ENCODE measurements at places on chromosomes 5 and 9.

- H3K4me1 ChIP-seq, result no peaks in the 10 kb centered on the region
- no peak overlapping the region for H3K4me3 ChIP-seq
- H3K36me3 ChIP-seq, result no peaks in the 10 kb centered on the region
- no peak overlapping the region for H3K27ac ChIP-seq
- H3K27me3 ChIP-seq, result no peaks in the 10 kb centered on the region
These were observed 34.8 kb downstream of the HTR4 start for GRCh38 chr5:148619484-148619883.

DNA sequence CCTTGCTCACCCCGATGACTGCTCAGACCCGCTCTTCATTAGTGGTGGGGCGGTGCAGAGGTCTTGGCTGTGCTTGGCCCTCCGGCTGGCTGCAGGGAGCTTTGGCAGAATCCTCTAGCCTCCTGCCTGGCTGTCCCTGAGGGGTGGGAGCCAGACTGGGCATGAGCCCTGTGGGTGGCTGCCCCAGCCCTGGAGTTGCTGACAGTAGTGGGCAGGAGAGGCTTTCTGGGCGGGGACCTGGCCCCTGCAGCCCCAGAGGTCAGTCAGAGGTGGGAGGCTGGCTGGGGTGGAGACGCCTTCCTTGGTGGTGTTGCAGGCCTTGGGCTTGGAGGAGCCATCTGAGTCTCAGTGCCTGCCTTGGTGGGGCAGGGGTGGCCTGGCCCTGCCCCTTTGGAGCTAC, 146.0 kb downstream of the RXRA start:
- no peak overlapping the region for H3K4me3 ChIP-seq
- H3K27me3 ChIP-seq, result no peaks in the 10 kb centered on the region
- H3K27ac ChIP-seq, result no peak overlapping the region
- no peaks in the 10 kb centered on the region for H3K36me3 ChIP-seq

DNA sequence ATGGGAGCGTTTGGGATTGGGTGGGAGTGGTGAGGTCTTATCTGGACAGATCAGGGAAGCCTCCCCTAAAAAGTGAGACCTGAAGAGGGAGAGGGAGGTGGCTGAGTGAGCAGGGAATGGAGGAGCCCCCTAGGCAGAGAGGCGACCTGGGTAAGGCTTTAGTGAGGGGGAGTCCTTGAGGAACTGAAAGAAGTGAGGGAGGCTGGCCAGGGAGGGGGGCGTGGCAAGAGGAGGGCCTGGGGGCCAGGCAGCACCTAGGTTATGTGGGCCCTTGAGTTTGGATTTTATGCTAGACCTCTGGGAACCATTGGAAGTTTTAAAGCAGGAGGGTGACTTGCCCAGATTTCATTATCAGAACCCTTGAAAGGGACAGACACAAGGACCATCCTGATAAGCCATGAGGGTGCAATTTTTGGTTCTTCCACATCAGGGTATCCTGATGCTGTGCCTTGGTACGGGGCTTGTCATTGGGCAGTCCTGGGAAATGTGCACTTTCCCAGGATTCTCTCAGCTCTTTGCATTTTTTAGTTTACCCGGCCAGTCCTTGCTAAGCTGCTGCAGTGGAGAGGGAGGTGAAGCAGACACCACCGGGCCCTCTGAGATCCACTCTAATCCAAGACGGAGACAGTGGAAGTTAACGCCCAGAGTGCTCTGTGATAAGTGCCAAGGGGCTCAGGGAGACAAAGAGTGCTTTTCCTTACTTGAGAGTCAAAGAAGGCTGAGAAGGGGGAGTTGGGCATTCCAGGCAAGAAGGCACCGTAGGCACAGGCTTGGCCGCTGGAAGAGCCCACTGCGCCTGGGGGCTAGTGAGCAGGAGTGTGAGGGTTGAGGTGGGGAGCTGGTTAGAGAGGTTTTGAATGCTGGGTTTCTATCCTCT, 16.1 kb downstream of the GSN start:
- peaks cover 10% of the 10 kb centered on the region for H3K4me1 ChIP-seq
- peaks cover 59% of the 10 kb centered on the region for H3K27me3 ChIP-seq
- DNase-seq, result no peak
- no peaks in the 10 kb centered on the region for H3K36me3 ChIP-seq
- H3K4me3 ChIP-seq, result no peak overlapping the region

GRCh38 chr9:21965401-21965951, 28.7 kb downstream of the CDKN2A start:
- peaks cover 62% of the 10 kb centered on the region for H3K27me3 ChIP-seq
- no peaks in the 10 kb centered on the region for H3K36me3 ChIP-seq
- no peak overlapping the region for H3K27ac ChIP-seq
- no peak overlapping the region for H3K4me3 ChIP-seq

DNA sequence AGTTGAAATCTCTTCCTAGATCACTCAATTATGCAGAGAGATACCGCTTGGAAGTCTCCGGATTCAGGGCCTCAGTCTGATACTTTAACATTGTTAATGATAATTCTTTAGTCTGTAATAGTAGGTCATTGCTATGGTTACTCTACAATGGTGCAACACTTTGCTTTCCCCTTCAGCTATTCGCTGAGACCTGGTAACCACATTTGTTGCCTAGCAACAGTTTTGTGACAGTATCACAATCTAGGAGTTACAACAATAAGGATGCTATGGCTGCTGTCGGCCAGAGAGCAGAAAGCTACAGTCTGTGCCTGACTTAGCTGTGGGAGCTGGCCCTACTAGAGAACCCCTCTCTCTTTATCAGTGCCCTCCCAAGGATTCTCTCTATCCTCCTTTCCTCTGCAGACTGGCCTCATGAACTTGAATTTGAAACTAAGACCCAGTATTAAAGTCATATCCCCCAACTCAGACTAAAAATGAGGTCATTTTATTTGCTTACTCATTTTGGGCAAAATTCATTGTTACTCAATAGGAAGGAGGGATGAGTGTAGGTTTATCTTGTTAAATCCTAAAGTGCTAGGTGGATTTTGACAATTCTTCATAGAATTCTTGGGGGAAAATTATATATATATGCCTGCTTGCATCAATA, 39.3 kb downstream of the NR2F1 start:
- H3K36me3 ChIP-seq, result no peaks in the 10 kb centered on the region
- H3K4me3 ChIP-seq, result no peak overlapping the region
- H3K27ac ChIP-seq, result no peak overlapping the region
- no peak for DNase-seq
- H3K4me1 ChIP-seq, result 0 out of 2 replicates have a peak, but pooled peaks cover 3% of the 10 kb centered on the region

- H3K4me3 ChIP-seq, result no peak overlapping the region
- no peaks in the 10 kb centered on the region for H3K4me1 ChIP-seq
- H3K36me3 ChIP-seq, result no peaks in the 10 kb centered on the region
- H3K27me3 ChIP-seq, result no peaks in the 10 kb centered on the region
- DNase-seq, result no peak
These were observed 77.9 kb downstream of the CTSL start for GRCh38 chr9:87803623-87804345.

GRCh38 chr5:106241409-106241808, 1429.3 kb downstream of the EFNA5 start:
- no peaks in the 10 kb centered on the region for H3K27me3 ChIP-seq
- H3K4me1 ChIP-seq, result no peaks in the 10 kb centered on the region
- H3K36me3 ChIP-seq, result no peaks in the 10 kb centered on the region
- H3K27ac ChIP-seq, result no peak overlapping the region

DNA sequence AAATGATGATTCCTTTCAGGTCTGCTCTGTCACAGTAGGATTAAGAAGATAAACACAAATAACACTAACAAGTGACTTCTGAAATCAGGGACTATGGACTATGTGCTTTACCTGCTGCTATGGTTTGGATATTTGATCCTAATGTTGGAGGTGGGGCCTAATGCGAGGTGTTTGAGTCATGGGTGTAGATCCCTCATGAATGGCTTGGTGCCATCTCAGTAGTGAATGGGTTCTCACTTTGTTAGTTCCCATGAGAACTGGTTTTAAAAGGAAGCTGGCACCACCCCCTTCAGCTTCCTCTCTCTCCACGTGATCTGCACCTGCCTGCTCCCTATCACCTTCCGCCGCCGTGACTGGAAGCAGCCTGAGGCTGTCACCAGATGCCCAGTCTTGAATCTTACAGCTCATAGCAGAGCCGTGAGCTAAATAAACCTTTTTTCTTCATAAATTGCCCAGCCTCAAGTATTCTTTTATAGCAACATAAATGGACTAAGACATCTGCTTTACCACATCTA, 3.3 kb downstream of the PPIC start:
- DNase-seq, result no peak
- no peaks in the 10 kb centered on the region for H3K27me3 ChIP-seq
- peaks cover 3% of the 10 kb centered on the region for H3K4me1 ChIP-seq
- H3K27ac ChIP-seq, result no peak overlapping the region
- H3K36me3 ChIP-seq, result no peaks in the 10 kb centered on the region
- no peak overlapping the region for H3K4me3 ChIP-seq

- no peaks in the 10 kb centered on the region for H3K27me3 ChIP-seq
- peaks cover 6% of the 10 kb centered on the region for H3K4me1 ChIP-seq
- no peak for DNase-seq
- no peak overlapping the region for H3K27ac ChIP-seq
These were observed 35.8 kb downstream of the PIK3R1 start for GRCh38 chr5:68251386-68251785.

DNA sequence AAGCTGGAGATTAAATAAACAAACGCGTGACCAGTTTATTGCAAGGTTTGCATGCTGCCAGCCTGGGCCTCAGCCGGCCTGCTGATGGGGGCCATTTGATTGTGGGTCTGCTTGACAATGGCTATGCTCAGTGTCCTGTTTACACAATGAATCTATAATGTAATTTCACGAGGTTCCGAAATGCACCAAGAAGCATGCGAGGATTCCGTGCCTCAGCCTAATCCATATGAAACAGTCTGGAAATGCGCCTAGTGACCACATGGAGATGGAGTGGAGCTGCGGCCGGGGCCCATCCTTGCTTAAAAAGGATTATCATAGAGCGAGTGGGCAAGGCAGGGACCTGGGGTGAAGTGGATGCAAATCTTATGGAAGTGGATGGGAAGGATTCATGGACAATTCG, 382.4 kb downstream of the CDK5RAP2 start:
- no peak overlapping the region for H3K27ac ChIP-seq
- no peak overlapping the region for H3K4me3 ChIP-seq
- H3K36me3 ChIP-seq, result no peaks in the 10 kb centered on the region
- H3K4me1 ChIP-seq, result no peaks in the 10 kb centered on the region

DNA sequence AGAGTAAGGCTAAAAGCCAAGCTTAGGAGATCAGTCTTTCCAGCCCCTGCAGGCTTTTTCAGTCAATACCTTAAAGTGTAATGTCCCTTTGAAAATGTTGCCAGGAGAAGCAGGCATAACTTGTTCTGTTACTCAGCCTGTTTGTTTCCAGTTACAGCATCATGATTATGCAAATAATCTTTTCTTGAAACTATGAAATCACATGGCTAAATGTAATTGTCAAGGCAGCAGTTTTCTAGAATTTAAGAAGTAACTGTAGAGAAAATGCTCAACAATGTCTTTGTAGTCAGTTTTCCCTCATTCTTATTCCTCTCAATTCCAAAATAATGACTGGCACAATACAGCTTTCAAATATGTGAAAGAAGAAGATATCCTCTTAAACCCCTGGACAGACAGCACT, 1.9 kb upstream of the GPR107 start:
- no peaks in the 10 kb centered on the region for H3K36me3 ChIP-seq
- no peaks in the 10 kb centered on the region for H3K4me1 ChIP-seq
- H3K27ac ChIP-seq, result no peak overlapping the region
- H3K4me3 ChIP-seq, result no peak overlapping the region
- H3K27me3 ChIP-seq, result no peaks in the 10 kb centered on the region

GRCh38 chr5:150393096-150393645, 19.5 kb downstream of the CD74 start:
- H3K4me3 ChIP-seq, result no peak overlapping the region
- no peak overlapping the region for H3K27ac ChIP-seq
- no peak for DNase-seq
- H3K27me3 ChIP-seq, result no peaks in the 10 kb centered on the region
- no peaks in the 10 kb centered on the region for H3K4me1 ChIP-seq

GRCh38 chr9:100066539-100066938, 32.3 kb downstream of the ERP44 start:
- no peak overlapping the region for H3K4me3 ChIP-seq
- no peaks in the 10 kb centered on the region for H3K4me1 ChIP-seq

DNA sequence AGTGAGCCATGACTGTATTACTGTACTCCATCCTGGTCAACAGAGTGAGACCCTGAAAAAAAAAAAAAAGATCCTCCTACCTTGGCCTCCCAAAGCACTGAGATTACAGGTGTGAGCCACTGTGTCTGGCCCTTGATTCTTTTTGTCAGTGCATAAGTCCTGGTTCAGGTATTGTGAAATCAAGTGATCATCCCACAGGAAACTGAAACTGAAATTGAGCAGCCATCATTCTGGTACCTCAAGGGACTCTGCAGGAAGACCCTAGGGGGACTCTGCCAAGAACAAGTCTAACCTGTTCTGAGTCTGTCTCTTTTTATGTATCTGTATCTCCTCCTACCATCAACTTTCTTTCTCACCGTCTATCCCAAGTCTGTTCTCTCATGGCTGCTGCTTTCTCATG, 1.9 kb upstream of the DCAF10 start:
- H3K36me3 ChIP-seq, result no peaks in the 10 kb centered on the region
- H3K4me3 ChIP-seq, result no peak overlapping the region
- DNase-seq, result no peak
- H3K4me1 ChIP-seq, result no peaks in the 10 kb centered on the region

DNA sequence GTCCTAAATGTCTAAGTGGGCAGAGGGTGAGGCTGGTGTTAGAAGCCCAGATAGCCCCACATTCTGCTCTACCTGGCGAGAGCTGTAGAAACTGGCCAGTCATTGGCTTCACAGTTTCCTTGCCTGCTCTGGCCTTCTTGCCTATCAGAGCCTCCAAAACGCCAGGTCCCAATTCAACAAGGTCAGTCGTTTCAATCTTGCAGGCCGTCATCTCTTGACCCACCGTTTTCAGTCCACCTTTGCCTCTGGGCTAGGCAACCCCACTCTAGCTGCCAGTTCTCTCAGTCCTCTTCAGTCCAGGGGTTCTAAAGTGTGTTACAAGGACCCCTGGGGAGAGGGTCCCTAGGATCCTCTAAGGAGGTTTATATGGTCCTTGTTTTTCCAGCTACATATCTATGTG, 20.0 kb upstream of the TIFAB start:
- H3K4me3 ChIP-seq, result no peak overlapping the region
- peaks cover 17% of the 10 kb centered on the region for H3K27me3 ChIP-seq
- no peaks in the 10 kb centered on the region for H3K36me3 ChIP-seq

DNA sequence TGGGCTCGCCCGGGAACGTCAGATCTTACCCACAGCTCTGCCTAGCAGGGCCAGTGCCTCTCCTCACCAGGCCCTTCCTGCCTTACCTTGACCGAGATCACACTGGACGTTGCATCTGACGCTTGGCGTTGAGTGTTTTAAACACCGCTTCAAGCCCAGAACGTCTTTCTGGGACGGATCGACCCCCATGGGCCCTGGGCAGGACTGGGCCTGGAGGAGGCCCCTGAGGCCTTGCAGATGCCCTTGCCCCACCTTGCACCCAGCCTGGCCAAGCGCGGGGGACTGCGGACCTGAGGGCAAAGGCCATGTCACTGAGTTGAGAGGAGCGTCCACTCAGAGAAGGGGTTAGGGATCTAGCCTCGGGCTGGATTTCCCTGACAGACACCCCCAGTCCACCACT, 64.3 kb upstream of the FCN2 start:
- no peak for DNase-seq
- H3K27me3 ChIP-seq, result no peaks in the 10 kb centered on the region
- no peak overlapping the region for H3K27ac ChIP-seq
